Activated T-cell treated with anti-CD3 and anti-CD28 coated beads, Interleukin-2, amount 50 U/mL, for 72 hours (primary cell): ENCODE measurements at places on chromosomes 7 and 10.

DNA sequence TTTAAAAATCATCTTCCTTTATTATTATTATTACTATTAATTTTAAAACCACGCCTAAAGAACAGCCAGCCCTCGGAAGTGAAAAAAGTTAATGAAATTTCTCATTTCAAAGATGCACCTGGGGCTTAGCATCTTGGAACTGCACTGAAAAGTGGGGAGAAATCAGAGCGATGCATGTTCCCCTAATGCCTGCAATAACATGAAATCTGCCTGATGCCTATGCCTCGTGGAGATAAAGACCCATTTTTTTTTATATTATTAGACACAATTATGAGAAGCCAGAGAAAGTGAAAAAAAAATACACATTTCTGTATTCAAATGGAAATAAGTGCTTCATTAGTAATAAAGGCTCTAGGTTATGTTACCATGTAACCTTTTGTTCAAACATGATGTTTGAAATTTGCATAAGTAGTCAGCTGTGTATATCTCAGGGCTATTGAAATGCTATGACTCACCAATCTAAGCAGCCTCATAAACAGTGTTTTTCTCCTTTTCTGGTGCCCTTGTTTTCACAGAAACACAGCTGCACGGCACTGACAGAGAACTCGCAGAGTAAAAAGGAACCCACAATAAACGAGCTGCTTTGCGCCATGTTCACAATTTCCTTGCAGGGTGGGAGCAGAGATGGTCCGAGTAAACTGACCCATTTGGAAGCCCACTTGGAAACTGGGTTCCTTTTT lies 175.8 kb upstream of the PRKCQ start:
- no peak for DNase-seq

DNA sequence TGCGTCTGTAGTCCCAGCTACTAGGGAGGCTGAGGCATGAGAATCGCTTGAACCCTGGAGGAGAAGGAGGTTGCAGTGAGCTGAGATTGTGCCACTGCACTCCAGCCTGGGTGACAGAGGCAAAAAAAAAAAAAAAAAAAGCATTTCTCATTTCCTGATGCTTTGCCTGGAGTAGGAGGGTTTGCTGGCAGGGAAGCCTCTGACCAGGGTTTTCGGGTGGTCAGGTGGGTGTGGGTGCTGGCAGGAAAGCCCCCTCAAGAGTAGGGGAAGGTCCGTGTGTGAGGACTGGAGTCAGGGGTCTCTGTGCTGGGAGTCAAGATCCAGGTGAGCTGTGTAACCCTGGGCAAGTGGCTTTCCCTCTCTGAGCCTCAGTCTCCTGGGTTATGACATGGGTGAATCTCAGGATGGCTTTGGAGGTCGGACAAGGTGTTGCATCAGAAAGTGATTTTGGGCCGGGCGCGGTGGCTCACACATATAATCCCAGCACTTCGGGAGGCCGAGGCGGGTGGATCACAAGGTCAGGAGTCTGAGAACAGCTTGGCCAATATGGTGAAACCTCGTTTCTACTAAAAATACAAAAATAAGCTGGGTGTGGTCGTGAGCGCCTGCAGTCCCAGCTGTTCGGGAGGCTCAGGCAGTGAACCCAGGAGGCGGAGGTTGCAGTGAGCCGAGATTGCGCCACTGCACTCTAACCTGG lies 3.2 kb downstream of the AMZ1 start:
- no peak for DNase-seq

DNA sequence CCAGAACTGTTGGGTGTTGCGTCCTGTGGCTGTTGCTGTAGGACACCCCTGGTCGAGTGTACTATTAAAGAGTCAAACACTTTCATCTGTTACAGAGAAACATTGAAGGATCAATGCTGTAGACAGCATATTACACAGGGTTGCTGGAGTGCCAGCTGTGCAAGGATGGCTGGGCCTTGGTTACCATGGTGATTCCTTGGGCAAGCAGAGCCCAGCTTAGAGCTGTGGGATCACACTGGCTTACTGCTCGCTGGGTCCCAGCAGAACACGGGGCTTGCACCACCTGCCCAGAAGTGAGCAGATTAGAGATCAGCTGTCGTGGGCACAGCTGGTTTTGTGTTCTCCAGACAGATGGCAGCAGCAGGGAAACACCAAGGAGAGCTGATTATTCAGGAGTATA lies 76.0 kb downstream of the GPR141 start:
- DNase-seq: no peak

DNA sequence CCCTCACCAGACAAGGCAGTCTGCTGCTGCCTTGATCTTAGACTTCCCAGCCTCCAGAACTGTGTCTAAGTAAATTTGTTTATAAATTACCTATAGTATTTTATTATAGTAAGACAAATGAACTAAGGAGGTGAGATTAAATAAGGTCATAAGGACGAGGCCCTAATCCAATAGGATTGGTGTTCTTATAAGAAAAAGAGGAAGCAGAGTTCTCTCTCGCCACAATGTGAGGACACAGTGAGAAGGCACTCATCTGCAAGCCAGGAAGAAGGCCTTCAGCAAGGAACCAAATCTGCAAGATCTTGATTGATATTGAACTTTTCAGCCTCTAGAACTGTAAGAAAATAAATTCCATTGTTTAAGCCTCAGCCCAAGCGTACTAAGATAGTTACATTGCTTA lies 6.1 kb upstream of the ZNF438 start:
- DNase-seq: no peak

DNA sequence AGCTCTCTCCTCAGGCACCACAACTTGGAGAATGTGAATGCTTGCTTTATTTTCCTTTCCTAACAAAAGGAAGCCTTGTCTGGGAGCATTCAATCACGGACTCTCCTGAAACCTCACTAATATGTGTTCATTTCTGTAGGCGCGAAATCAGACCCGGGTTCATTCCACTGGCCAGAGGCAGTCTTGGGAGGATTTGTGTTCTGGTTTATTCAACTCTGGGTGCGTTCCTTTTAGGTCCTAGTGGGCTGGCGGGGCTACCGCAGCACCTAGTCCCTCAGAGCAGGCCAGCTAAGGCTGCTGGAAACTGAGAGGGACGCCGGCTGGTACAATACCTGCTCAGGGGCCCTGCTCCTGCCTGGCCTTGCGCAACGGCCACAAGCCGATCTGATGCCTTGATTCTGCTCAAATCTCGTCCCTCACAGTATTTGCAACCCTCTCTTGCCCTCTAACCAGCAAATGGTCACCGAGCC lies 7.5 kb downstream of the HOXA4 start:
- DNase-seq: no peak

DNA sequence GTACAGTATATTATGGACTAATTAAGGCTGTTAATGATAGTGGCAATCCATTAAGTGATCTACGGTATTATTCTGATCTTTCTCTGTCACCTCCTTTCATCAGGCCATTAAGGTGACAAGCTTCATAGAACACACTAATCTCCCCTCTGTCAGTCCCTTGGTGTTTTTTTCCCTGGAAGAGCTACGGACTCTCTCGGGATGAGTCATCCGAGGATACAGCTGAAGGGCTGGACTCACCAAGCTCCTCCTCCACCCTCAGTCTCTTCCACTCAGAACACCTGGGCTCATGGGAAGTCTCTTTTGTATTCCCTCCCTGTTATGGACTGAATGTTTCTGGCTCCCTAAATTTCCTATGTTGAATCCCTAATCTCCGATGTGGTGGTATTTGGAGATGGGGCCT lies 69.8 kb upstream of the PLXNA4 start:
- DNase-seq: no peak

- no peak for DNase-seq
These were observed 596.3 kb downstream of the PTPRN2 start for GRCh38 chr7:157991351-157991750.

DNA sequence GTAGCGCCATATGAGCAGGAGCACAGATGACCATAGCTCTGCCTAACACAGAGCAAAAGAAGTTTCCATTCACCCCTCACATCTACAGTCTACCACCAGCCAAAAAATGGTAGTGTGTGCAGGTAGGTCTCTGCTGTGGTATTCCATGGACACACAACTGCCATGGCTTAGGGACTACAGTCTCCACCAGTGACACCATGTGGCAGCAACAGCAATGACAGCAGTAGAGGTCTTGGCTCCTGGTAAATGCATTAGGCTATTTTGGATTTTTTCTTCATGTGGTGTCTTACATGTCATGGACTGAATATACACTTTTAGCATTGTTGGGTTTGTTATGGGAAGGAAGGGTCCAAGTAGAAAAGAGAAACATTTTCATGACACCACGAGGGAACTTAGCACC lies 70.1 kb upstream of the CABCOCO1 start:
- no peak for DNase-seq

- no peak for DNase-seq
These were observed 133.4 kb upstream of the TCERG1L start for GRCh38 chr10:131444862-131445461.

DNA sequence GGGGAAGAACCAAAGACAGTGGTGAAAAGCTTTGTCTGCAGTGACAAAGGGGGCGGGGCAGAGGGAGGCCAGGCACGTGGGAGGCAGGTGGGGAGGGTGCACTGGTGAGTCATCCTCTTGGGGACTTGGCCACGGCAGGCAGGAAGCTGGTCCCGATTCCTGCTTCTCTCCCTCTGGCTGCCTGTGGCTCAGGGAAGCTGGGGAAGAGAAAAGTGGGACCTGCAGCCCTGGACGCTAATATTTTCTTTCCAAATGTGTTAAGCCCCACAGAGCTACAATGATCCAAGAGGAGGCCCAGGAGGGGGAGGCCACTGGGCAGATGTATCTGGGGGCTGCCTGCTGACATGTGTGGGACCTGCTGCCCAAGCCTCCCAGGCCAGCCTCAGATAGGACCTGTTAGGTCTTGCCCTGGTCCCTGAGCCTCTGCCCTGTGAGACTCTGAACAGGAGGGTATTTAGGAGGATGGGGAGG lies 231.8 kb downstream of the KCNMA1 start:
- DNase-seq: peak; percentile 1
